HS-5 (cell line): ENCODE measurements at places on chromosomes 6 and 20.

DNA sequence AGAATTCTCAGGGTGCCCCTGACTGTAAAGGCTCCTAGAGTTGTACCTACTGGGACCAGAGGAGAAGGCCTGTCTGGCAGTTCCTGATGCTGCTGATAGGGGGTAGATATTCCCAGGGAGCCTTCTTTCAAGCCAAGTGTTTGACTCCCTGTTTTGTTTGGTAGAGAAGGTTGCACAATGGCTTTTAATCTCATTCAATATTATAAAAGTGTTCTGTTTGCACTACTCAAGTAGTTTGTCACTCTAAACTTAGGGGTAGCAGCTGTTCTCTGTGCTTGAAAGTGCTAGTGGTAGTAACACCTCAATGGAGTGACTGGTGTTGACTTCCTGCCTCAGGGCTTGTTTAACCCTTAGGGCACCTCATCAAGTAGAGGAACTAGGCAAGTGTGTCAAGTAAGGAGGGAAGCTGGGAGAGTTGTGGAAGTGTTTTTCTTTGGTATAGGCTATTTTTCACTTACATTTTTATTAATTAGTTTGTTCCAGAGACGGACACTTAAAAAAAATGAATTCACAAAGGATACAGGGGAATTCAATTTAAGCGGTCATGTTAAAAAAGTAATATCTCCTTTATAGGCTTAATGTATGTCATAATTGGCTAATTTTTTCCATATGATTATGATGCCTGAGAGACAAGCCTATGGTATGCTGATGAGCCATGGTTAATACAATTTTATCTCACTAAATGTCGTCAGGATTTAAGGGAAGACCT, 38.1 kb downstream of the BICRAL start:
- DNase-seq, result no peak

- DNase-seq, result no peak
Measured at GRCh38 chr6:129555206-129555832, 154.7 kb downstream of the ARHGAP18 start.

- DNase-seq, result no peak
Measured at GRCh38 chr6:4466261-4466660, 309.9 kb upstream of the CDYL start.

- DNase-seq, result no peak
Measured at GRCh38 chr20:46311039-46311650, 2.8 kb upstream of the CDH22 start.

DNA sequence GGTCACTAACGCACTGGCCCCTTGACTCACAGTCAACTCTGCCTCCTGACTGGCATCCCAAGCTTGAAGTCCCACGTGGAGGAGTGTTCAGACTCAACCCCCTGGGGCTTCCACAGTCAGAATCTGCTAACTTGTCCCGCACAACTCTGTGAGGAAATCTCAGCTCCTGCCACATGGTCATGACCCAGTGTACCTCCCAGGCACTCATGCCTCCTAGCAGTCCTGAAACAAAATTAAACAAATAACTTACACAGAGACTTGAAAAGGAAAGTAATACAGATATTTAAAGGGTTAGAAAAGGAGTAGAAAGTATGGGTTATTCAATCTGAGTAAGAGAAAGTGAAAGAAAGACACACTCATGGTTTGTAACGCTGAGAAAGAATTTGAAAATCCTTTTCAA, 134.9 kb downstream of the GMDS start:
- no peak for DNase-seq

GRCh38 chr20:15976047-15976736, 597.1 kb downstream of the KIF16B start:
- no peak for DNase-seq

GRCh38 chr20:23629017-23629541, 8.7 kb downstream of the CST3 start:
- DNase-seq, result peak; percentile 62

DNA sequence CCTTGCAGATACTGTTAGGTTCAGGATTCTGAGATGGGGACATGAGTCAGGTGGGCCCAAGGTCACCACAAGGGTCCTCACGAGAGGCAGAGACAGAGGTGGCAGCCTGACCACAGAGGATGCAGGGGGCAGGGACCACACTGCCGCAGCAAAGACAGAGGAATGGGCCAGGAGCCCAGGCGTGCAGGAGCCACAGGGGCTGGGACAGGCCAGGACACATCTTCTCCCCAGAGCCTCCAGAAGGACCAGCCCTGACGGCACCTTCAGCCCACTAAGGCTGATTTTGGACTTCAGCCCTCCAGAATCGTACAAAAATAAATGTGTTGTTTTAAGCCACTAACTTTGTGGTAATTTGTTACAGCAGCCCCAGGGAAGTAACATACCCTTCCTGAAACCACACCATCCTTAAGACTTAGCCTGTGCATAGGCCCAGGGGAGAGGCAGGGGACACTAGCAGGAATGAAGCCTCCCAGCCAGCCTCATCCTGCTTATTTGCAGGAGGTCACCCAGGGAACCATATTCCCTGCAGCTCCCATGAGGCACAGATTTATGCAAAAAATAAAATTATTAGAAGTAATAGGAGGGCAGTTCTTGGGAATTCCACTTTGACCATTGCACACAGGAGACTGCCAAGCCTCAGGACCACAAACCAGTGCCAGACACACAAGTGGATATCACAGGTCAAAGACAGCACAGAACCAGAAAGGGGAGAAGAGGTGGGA, 119.3 kb upstream of the CST7 start:
- DNase-seq, result no peak

DNA sequence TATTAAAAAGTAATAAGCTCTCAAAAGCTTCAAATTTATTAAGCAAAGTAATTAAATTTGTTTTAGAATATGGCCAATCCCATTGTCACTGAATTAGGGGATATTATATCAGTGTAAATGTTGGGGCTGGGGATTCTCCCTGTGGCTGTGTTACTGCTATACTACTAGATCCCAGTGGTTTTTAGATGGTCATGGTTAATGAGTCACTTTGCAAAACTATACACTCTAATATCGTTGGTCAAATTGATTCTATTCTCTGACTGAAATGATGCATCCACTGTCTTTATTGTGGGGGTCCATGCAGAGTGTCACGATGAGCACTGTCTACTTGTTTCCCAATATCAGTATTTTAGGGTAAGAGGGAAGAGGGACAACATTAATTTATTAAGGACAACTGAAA, 336.9 kb upstream of the PREP start:
- DNase-seq, result no peak

GRCh38 chr20:58707770-58708169, 15.2 kb downstream of the NPEPL1 start:
- no peak for DNase-seq

- DNase-seq, result no peak
Measured at GRCh38 chr20:16098890-16099639, 474.2 kb downstream of the KIF16B start.

DNA sequence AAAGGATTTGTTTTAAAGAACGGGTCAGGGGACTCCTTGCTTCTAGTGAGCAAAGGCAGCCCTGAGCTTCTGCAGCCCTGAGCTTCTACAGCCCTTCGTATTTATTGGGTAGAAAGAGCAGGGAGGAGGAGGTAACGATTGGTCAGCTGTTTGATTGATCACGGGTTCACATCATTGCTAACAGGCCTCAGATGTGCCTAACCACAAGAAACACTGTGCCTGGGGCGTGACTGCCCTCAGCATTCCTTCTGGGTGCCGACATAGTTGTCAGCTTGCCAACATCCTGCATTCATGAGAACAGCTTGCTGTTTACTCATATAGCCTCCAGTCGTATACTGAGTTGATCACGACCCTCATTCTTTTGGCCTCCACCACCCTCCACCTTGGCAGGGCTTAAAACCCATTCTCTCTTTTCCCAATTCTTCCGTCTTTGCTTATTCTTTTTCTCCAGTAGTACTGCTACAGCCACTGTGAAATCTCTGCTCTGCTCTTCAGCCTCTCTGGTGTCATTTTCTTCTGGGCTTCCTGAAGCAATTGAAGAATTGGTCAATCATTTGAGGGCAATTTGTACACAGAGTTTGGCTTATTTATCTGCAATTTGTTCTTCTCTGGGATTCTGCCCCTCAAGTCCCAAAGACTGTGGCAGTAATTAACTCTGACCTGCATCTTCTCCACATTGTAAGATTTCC, 25.4 kb upstream of the NOP56 start:
- peak; percentile 47 for DNase-seq

DNA sequence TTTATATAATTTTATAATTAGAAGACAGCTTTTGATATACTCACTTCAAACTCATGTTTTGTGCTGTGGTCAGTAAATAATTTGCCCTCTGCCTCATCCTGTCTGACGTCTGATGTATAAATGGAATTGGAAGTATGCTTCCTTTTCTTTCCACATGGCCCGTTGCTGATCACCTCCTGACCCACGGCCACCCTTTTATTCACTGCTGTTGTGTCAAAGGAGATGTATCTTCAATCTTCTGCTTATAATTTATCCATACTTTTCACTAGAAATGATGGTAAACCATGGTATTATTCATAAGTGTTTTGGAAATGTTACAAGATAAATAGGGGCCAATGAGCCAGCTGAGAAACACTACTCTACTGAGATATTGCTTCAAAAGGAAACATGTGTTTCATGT, 841.8 kb downstream of the PHF3 start:
- DNase-seq, result peak; percentile 5

DNA sequence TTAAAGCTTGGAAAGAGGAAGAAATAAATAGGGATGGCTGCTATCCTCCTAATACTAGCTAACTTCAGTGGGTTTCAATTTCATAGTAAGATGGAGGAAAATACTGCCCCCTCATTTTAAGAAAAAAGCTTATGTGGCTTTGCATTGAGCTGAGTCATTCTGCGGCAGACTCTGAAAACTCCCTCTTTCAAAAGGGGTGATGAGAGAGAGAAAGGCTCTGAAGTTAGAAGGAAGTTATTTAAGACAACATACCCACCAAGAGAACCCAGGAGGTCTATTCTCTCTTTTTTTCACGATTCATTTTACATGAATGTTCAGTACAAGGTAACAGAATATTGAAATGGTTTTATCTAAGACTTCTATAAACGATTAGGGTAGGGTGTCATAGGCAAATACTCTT, 4.5 kb downstream of the PRDM13 start:
- DNase-seq, result no peak

- no peak for DNase-seq
Measured at GRCh38 chr6:97060254-97060653, 135.7 kb downstream of the KLHL32 start.

DNA sequence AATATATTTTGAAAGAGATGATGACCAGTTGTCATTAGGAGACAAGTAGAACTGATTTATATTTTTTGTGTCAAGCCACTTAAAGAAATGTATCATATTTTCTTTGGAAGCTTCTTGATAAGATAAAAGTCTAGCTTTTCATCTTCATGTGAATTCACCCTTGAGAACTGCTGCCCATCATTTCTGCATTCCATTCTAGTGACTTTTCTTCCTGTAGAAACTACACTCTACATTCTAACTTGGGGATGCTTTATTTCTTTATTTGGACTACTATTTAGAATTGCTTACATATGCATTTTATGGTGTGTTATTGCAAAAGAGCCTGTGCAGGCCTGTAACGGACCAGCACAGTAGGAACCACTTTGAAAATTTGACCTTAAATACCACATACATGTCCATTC, 335.0 kb upstream of the KCNQ5 start:
- peak; percentile 39 for DNase-seq

- no peak for DNase-seq
Measured at GRCh38 chr6:131366223-131366622, 206.8 kb upstream of the ARG1 start.

DNA sequence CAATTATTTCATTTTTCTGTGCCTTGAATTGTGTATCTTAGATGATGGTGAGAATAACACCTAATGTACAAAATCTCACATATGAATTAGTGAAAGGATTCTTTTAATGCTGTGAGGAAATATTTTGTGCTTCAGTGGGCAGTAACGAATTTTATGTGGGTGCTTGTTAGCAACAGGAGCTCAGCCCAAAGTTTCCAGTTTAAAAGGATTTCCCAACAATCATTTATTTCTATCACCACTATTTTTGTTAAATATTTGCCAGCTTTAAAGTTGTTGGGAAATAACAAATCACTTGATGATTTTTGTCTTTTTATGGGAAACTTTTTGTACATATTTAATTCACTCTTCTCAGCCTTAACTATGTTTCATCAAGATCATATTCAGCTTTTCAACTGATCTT, 111.8 kb downstream of the QKI start:
- DNase-seq, result no peak

DNA sequence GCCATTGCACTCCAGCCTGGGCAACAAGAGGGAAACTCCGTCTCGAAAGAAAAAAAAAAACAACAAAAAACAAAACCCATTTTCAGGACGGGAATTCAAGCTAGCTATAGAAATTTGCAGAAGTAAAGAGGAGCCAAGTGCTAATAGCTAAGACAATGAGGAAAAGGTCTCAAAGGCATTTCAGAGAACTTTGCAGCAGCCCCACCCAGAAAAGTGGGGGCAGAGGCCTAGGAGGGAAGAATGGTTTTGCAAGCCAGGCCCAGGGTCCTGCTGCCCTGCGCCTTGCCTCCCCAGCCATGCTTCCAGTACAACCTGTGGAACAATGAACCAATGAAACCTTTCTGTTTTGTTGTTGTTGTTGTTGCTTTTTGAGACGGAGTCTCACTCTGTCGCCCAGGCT, 38.3 kb upstream of the SAMHD1 start:
- DNase-seq, result no peak

DNA sequence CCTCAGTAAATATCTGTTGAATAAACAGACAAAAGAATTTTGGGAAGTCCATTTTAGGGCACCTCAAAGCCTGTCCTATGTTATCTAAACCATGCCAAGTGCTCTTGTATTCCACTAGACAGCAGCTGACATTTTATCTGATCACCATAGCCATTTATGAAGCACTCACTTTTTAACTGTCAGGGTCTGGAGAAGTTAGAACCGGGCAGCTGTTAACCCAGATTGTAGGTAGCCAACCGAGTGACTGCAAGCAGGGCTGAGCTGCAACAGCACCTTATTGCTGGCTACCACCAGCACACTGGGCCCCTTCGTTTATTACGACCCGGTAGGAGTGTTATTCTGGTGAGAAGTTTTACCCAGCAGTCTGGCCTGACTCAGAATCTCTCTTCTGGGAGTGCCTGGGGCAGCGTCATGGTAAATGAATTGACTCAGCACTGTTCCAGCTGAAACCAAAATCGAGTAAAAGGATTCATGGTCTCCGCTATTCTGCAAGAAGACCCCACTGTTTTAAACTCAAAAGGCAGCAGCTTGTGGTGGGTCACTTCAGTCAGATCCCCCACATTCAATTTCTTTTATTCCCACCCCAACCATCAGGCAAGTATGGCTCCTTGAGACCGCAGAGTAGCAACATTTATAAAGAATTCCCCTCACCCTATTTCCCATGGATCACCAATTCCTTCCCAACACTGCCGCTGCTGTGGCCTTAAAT, 1.7 kb downstream of the UBE2V1 start:
- peak; percentile 88 for DNase-seq

DNA sequence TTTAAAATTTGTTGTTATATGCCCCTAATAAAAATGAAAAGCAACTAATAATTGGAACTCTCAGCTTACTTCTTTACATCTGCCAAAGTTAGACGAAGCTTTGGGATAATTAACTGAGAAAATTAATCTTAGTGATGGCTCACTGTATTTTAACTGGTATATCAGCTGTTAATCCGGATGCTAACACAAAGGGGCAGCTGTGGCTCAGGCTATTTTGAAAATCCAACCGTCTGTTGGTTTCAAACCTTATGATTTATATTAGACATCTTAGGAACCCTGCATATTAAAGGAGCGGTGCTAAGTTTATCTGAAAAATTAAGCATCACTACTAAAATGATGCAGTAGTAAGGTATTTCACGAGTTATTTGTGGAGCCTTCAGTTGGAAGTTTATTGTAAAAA, 96.6 kb downstream of the AKAP7 start:
- DNase-seq, result no peak

GRCh38 chr6:128074567-128074966, 173.7 kb upstream of the THEMIS start:
- no peak for DNase-seq

- no peak for DNase-seq
Measured at GRCh38 chr6:64263778-64264177, 628.2 kb downstream of the PHF3 start.
